ENCODE measurements at places on chromosomes 6 and 20. TPM values are rescaled to one million over a fixed set of nuclear protein-coding genes. Genes with fewer than 3 reads are reported as not detected.

- no peaks in the 10 kb centered on the region for H3K4me1 ChIP-seq
- H3K27me3 ChIP-seq = no peaks in the 10 kb centered on the region
- H3K36me3 ChIP-seq = peaks cover 3% of the 10 kb centered on the region
- no peak for DNase-seq
- H3K4me3 ChIP-seq = no peak overlapping the region
- no peak overlapping the region for H3K27ac ChIP-seq
Observed at GRCh38 chr6:37971711-37972390, 152.3 kb downstream of the ZFAND3 start.

GRCh38 chr6:138078491-138078890 is 28.7 kb downstream of the PERP start:
- no peaks in the 10 kb centered on the region for H3K4me1 ChIP-seq
- DNase-seq = no peak
- no peaks in the 10 kb centered on the region for H3K36me3 ChIP-seq
- no peak overlapping the region for H3K4me3 ChIP-seq
- no peak overlapping the region for H3K27ac ChIP-seq

GRCh38 chr6:28011722-28012121 is 54.7 kb downstream of the OR2B6 start:
- DNase-seq = no peak
- H3K4me1 ChIP-seq = no peaks in the 10 kb centered on the region
- H3K4me3 ChIP-seq = no peak overlapping the region

- H3K36me3 ChIP-seq = no peaks in the 10 kb centered on the region
- H3K27ac ChIP-seq = peak overlapping the region; percentile 73
Observed at GRCh38 chr20:48596334-48596898, 231.4 kb downstream of the PREX1 start.

- no peaks in the 10 kb centered on the region for H3K4me1 ChIP-seq
- no peaks in the 10 kb centered on the region for H3K36me3 ChIP-seq
- H3K4me3 ChIP-seq = no peak overlapping the region
- H3K27me3 ChIP-seq = no peaks in the 10 kb centered on the region
- no peak overlapping the region for H3K27ac ChIP-seq
Observed at GRCh38 chr6:149888093-149888492, 9.8 kb downstream of the RAET1E start.

DNA sequence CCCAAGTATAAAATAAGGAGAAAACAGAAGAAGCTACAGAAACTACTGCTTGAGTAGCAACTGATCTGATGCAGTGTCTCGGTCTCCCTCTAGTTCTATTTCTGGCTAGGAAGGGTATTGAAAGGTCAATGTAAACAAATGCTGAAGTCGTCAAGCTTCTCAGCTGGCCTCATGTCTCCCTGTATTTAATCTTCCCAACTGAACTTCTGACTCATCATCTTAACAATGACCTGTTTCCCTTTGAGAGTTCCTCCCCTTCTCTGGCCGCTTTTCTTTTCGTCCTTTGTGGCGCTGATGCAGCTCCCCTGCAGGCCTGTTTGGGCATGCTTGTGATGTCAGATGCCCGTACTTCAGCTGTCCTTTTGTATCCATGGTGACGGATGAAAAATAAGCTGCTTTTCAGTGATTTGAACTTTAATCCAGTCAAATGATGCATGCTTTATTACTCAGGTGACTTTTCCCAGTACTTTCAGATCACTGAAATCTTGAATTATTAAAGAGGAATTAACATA is 7.8 kb upstream of the LCA5 start:
- H3K36me3 ChIP-seq = no peaks in the 10 kb centered on the region
- H3K4me3 ChIP-seq = no peak overlapping the region
- H3K27ac ChIP-seq = peak overlapping the region; percentile 59
- H3K27me3 ChIP-seq = no peaks in the 10 kb centered on the region
- peaks cover 12% of the 10 kb centered on the region for H3K4me1 ChIP-seq

- H3K27ac ChIP-seq = no peak overlapping the region
- no peaks in the 10 kb centered on the region for H3K27me3 ChIP-seq
- DNase-seq = no peak
- H3K4me1 ChIP-seq = no peaks in the 10 kb centered on the region
Observed at GRCh38 chr6:97757575-97757974, 474.6 kb upstream of the MMS22L start.

- H3K27ac ChIP-seq = no peak overlapping the region
- DNase-seq = no peak
- no peaks in the 10 kb centered on the region for H3K27me3 ChIP-seq
Observed at GRCh38 chr6:168834042-168834587, 393.1 kb downstream of the SMOC2 start.

GRCh38 chr20:44589537-44589936 is 7.2 kb downstream of the PKIG start:
- no peaks in the 10 kb centered on the region for H3K27me3 ChIP-seq
- no peak for DNase-seq
- no peak overlapping the region for H3K4me3 ChIP-seq
- peaks cover 9% of the 10 kb centered on the region for H3K4me1 ChIP-seq
- no peaks in the 10 kb centered on the region for H3K36me3 ChIP-seq

DNA sequence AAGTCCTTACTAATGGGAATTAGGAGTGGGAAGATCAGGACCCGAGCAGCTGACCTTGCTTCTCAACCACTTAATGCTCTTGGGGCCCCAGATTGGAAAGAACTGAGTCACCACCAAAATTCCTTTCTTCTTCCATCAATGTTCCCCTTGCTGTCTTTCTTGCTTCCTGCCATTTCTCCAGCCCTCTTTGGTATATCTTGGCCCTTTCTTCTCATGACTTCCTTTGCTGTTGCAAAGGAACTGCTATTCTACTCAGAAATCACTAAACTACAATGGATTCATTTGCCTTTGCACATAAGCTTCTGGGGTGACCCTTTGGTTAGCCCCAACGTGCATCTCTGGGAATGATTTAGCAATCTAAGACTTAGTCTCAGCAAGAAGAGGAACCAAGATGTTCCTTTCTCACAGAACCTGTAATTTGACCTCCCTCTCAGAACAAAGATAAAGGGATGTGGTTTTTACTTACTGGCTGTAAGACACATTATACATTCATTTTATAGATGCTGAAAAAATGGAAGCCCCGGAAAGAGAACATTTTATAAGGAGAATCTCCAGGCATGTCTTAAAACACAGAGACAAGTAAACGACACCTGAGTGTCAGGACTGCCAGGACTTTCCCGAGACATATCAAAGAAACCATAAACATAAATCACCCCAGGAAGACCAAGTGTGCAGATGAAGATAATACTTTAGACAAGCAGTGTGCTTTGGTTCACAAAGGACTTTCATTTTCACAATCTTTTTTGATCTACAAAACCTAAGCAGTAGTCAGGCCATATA is 99.0 kb upstream of the TNFAIP3 start:
- peak overlapping the region; percentile 7 for H3K27ac ChIP-seq
- H3K36me3 ChIP-seq = no peaks in the 10 kb centered on the region
- DNase-seq = no peak
- H3K4me3 ChIP-seq = no peak overlapping the region
- H3K4me1 ChIP-seq = no peaks in the 10 kb centered on the region
- H3K27me3 ChIP-seq = no peaks in the 10 kb centered on the region

DNA sequence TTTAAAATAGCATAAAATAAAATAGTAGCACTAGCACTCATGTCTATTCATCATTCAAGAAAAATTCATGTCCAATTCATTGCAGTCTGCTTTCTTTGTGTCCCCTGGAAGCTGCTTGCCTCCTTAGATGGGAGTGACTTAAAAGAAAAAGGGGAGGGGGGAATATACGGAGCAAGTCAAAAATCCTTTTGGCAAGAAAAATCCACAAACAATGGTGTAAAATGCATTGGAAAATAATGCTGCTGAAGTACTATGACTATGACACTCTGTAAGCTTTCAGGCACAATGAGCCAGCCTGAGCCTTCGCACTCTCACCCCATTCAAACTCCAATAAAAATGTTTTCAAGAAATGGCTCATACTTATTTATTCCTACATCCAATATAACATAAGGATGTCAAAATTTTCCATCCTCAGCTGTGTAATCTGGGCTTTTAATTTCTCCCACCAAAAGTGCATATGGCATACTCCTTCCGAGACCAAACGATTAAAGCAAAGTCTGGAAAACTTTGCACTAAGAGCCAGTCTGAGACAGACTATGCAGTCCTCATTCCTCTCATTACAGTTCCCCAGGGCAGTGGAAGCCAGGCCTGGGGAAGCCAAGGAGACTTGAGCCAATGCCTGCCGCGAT is 790 bp downstream of the NEDD9 start:
- H3K27ac ChIP-seq = peak overlapping the region; percentile 93
- no peaks in the 10 kb centered on the region for H3K36me3 ChIP-seq
- DNase-seq = no peak
- H3K4me3 ChIP-seq = peak overlapping the region; percentile 80
- no peaks in the 10 kb centered on the region for H3K27me3 ChIP-seq

GRCh38 chr20:39857187-39857586 is 831.8 kb downstream of the MAFB start:
- no peak overlapping the region for H3K4me3 ChIP-seq
- no peak for DNase-seq
- no peaks in the 10 kb centered on the region for H3K36me3 ChIP-seq
- no peaks in the 10 kb centered on the region for H3K4me1 ChIP-seq
- H3K27ac ChIP-seq = no peak overlapping the region

DNA sequence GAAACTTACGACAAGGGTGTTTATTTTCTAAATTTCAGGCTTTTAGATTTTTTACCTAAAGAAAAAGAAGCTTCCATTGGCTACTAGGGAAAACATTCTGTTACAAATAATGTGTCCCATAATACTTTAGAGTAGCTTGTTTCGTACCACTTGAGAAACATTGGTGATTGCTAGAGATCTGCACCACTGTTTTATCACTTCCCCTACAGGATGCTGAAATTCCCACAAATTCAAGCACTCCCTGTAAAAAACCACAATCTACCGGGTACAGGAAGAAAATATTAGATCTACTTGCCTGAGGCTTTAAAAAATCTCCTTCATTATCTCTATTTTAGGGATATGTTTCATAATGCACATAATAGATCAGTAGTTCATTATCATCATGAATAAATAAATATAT is 29.9 kb downstream of the SEL1L2 start:
- DNase-seq = no peak
- no peaks in the 10 kb centered on the region for H3K36me3 ChIP-seq
- H3K4me1 ChIP-seq = no peaks in the 10 kb centered on the region
- no peak overlapping the region for H3K4me3 ChIP-seq
- H3K27me3 ChIP-seq = no peaks in the 10 kb centered on the region

GRCh38 chr6:21893793-21894192 is 300.2 kb downstream of the SOX4 start:
- H3K27me3 ChIP-seq = no peaks in the 10 kb centered on the region
- no peaks in the 10 kb centered on the region for H3K4me1 ChIP-seq
- H3K27ac ChIP-seq = no peak overlapping the region
- no peak for DNase-seq
- no peaks in the 10 kb centered on the region for H3K36me3 ChIP-seq
- H3K4me3 ChIP-seq = no peak overlapping the region

GRCh38 chr6:56715741-56716140 is 73.1 kb upstream of the DST start:
- H3K4me3 ChIP-seq = no peak overlapping the region
- H3K27me3 ChIP-seq = no peaks in the 10 kb centered on the region
- no peak for DNase-seq
- H3K36me3 ChIP-seq = no peaks in the 10 kb centered on the region
- peak overlapping the region; percentile 50 for H3K27ac ChIP-seq

DNA sequence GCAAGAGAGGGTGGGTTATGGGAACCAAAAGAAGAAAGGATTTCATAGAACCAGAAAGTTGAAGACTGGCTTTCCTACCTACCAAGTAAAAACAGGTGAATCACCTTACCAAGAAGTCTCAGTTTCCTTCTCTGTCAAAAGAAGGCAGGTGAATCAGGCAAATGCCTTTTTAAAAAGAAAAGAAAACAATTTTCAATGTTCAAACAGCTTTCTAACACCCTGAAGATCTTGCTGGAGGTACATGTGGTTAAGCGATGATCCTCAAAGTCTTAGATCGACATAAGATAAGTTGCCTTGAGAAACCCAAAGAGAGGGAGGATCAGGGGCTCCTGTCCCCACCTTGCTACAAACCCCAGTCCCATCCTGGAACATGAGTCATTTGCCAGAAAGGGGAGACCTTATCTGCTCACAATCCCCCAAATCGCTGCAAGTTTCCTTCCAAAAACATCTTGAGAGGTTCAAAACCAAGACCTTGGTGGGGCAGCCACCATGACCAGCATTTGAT is 71.6 kb downstream of the NFATC2 start:
- DNase-seq = no peak
- H3K4me3 ChIP-seq = no peak overlapping the region

DNA sequence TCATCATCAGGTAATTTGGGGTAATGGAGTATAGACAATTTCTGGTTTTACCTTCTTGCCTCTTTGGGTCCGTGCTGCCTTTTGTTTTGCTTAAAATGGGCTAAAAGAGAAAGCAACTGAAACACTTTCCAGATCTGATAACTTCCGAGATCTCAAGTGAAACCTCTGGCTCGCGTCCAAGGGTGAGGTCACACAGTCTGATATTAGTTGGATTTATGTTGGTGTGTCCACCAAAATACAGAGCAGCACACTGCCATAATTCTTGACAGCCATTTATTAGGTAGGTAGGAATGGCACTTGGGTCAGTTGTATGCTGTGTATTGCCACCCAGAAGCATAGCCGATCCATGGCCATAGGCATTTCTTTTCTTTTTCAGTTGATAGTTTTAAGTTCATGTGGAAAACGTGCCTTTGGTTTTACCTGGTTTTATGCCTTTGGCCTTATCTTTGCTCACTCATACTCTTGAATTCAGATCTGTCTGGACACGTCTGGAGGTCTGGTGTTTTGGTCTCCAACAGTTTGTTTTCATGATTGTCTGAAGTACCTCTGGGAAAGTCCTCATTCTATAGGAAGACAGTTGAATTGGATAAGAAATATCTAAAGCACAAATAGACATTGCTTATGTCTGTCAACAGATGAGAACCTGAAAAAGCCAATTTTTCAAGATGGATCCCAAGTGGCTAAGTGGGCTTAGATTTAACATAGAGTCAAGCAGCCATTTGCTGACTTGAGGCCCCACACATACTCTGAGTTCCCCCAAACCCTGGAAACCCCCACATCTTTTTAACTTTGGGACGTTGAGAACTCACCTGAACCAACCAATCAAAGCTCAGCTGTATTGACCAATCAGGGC is 320.8 kb downstream of the SOX4 start:
- no peak overlapping the region for H3K27ac ChIP-seq
- H3K4me1 ChIP-seq = peaks cover 7% of the 10 kb centered on the region
- peak; percentile 55 for DNase-seq
- no peaks in the 10 kb centered on the region for H3K27me3 ChIP-seq
- H3K36me3 ChIP-seq = no peaks in the 10 kb centered on the region
- no peak overlapping the region for H3K4me3 ChIP-seq

GRCh38 chr6:14294270-14294951 is 176.8 kb downstream of the CD83 start:
- no peak for DNase-seq
- H3K27me3 ChIP-seq = no peaks in the 10 kb centered on the region
- no peaks in the 10 kb centered on the region for H3K4me1 ChIP-seq
- no peak overlapping the region for H3K4me3 ChIP-seq
- no peak overlapping the region for H3K27ac ChIP-seq

MUC21 gene
- not detected for total RNA-seq

ADGRF4 gene
- total RNA-seq = 2.0 TPM

NT5E gene
- 71.8 TPM for total RNA-seq

BANF2 gene
- not detected for total RNA-seq

RTN4IP1 gene
- total RNA-seq = 19.1 TPM

MEI4 gene
- not detected for total RNA-seq

GRIK2 gene
- total RNA-seq = not detected

DDO gene
- total RNA-seq = 1.2 TPM

SEL1L2 gene
- total RNA-seq = not detected

RSPO4 gene
- total RNA-seq = not detected

MLIP gene
- not detected for total RNA-seq

ID1 gene
- total RNA-seq = 1,015 TPM
